ENCODE measurements at places on chromosomes 2 and 18. TPM values are rescaled to one million over a fixed set of nuclear protein-coding genes. Genes with fewer than 3 reads are reported as not detected.

The C1QL2 gene
- not detected for total RNA-seq

The RMC1 gene
- 43.2 TPM for total RNA-seq

The SLC9A4 gene
- 0.06 TPM for total RNA-seq

The IL36G gene
- total RNA-seq, result not detected

The KRTCAP3 gene
- 3.9 TPM for total RNA-seq

The LINC00305 gene
- not detected for total RNA-seq

The NYAP2 gene
- not detected for total RNA-seq

The ANKRD36B gene
- total RNA-seq, result 21.8 TPM

The GPBAR1 gene
- total RNA-seq, result 0.38 TPM

The ADGRF3 gene
- total RNA-seq, result 3.7 TPM

The CAPN14 gene
- 0.30 TPM for total RNA-seq

The MLPH gene
- not detected for total RNA-seq

The REG3G gene
- not detected for total RNA-seq

The RTP5 gene
- 0.11 TPM for total RNA-seq

The LYPD6B gene
- total RNA-seq, result not detected

The SLC16A14 gene
- total RNA-seq, result 0.84 TPM

The DARS1 gene
- total RNA-seq, result 159 TPM

The DSG4 gene
- not detected for total RNA-seq

The ASB18 gene
- total RNA-seq, result not detected

The CEBPZ gene
- 105 TPM for total RNA-seq

The VIT gene
- not detected for total RNA-seq

The KIF5C gene
- 25.4 TPM for total RNA-seq

The SULT1C4 gene
- not detected for total RNA-seq

The BAZ2B gene
- 10.2 TPM for total RNA-seq

The LPIN2 gene
- 72.6 TPM for total RNA-seq

The HOXD4 gene
- not detected for total RNA-seq

Measured in activated CD8-positive, alpha-beta memory T cell treated with anti-CD3 and anti-CD28 coated beads for 36 hours (primary cell).